PC-3 (cell line): ENCODE measurements at places on chromosomes 5 and 9.

GRCh38 chr9:6781476-6781875 is 23.7 kb downstream of the KDM4C start:
- DNase-seq: no peak
- H3K4me1 ChIP-seq: no peaks in the 10 kb centered on the region
- no peaks in the 10 kb centered on the region for H3K36me3 ChIP-seq
- no peaks in the 10 kb centered on the region for H3K27me3 ChIP-seq
- no peak overlapping the region for H3K4me3 ChIP-seq
- no peak overlapping the region for H3K27ac ChIP-seq

DNA sequence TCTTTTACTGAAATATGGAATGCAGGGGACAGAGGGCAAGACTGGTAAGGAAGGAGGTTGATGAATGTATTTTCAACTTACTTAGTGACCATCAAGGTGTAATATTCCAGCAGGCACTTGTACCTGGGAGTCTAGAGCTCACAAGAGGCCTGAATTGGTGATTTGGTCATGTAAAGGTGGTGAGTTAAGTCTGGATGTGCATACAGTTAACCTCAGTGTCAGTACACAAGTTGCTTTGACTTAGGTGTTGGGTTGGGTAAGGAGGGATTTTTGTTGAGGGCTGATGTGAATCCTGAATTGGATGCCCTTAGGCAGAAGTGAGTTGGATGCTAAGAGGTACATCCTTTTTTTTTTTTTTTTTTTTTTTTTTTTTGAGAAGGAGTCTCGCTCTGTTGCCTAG is 7.4 kb downstream of the SREK1 start:
- no peaks in the 10 kb centered on the region for H3K27me3 ChIP-seq
- no peaks in the 10 kb centered on the region; the same call in 1 of the 2 replicates for H3K36me3 ChIP-seq

DNA sequence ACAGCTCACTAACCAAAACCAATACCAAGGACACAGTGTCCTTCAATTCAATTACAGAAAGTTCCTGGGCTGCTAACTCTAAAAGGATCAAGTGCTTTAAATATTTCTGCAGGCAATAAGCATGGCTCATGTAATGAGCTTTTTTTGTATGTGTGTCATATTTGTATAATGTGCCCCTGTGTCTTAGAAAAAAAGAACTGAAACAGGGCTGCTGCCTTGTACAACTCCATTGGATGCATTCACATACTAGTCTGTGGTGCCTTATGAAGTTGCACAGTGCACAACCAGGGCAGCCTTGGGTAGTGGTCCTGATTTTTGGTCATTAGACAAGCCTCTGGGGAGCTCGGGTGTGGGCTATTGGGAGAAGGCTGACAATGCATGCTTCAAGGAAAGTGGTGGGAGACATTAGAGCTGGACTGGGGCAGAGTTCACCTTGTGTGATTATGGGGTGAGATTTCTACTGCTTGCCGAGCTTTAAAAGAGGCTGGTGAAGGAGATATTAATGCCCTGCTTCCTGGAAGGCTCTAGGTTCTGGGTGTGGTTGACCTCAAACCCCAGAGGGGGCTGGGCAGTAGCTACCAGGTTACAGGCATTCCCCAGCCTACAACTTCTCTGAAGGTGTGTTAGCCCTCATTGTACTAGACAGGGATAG is 3.6 kb upstream of the CPEB4 start:
- no peak overlapping the region for H3K27ac ChIP-seq
- no peak overlapping the region for H3K4me3 ChIP-seq
- H3K4me1 ChIP-seq: peaks cover 31% of the 10 kb centered on the region
- H3K27me3 ChIP-seq: no peaks in the 10 kb centered on the region

DNA sequence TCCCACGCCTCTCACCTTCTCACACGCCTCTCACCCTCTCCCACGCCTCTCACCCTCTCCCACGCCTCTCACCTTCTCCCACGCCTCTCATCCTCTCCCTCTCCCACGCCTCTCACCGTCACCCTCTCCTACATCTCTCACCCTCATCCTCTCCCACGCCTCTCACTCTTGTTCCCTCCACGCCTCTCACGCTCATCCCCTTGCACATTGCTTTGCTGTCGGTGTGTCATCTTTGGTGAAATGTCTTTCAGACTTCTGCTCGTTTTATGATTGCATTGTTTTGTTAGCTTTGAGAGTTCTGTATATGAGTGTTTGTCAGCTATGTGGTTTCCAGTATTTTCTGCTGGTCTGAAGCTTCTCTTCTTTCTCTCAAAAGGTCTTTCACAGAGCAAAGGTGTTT is 102.7 kb downstream of the EHMT1 start:
- no peaks in the 10 kb centered on the region for H3K4me1 ChIP-seq
- no peak overlapping the region for H3K4me3 ChIP-seq
- no peak overlapping the region for H3K27ac ChIP-seq

- H3K27me3 ChIP-seq: no peaks in the 10 kb centered on the region
- H3K4me3 ChIP-seq: no peak overlapping the region
- H3K27ac ChIP-seq: no peak overlapping the region
- no peaks in the 10 kb centered on the region for H3K36me3 ChIP-seq
- H3K4me1 ChIP-seq: no peaks in the 10 kb centered on the region
Observed at GRCh38 chr9:3662671-3663070, 136.9 kb upstream of the RFX3 start.

- no peak overlapping the region for H3K4me3 ChIP-seq
- no peak overlapping the region for H3K27ac ChIP-seq
- H3K27me3 ChIP-seq: no peaks in the 10 kb centered on the region
- H3K36me3 ChIP-seq: no peaks in the 10 kb centered on the region
- peaks cover 43% of the 10 kb centered on the region for H3K4me1 ChIP-seq
Observed at GRCh38 chr5:96146675-96147074, 185.0 kb upstream of the ELL2 start.

GRCh38 chr9:72415163-72415562 is 50.2 kb upstream of the ZFAND5 start:
- no peak overlapping the region for H3K27ac ChIP-seq
- H3K4me3 ChIP-seq: no peak overlapping the region
- no peaks in the 10 kb centered on the region for H3K4me1 ChIP-seq
- no peak for DNase-seq
- no peaks in the 10 kb centered on the region for H3K27me3 ChIP-seq
- H3K36me3 ChIP-seq: no peaks in the 10 kb centered on the region

DNA sequence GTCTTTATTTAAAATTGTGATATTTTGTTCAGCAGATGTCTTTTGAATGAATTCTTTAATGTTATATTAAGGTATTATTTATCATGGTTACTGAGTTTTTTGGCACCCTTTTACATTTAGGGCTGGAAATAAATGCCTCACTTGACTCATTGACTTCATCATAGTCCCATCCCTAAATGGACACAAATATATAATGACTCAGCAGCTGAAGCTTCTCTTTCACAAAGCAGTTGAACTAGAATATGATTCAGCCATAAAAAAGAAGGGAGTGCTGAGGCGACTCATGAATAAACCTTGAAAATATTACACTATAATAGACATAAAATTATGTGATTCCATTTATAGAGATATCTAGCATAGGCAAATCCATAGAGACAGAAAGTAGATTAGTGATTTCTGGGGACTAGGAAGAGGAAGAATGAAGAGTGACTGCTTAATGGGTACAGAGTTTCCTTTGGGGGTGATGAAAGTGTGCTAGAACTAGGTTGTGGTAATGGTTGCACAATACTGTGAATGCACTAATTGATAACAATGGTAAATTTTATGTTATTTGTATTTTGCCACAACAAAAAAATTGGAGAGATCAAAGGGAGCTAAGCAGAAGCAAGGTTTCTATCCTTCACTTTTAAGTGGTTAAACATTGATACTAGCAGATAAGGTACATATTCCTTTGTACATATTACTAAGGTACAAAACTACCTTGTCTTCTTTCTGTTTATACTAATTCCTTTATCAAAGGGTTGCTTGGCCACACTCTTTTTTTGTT is 449.6 kb downstream of the NTRK2 start:
- H3K27me3 ChIP-seq: no peaks in the 10 kb centered on the region
- 0 out of 2 replicates have a peak, but pooled peaks cover 3% of the 10 kb centered on the region for H3K4me1 ChIP-seq
- no peaks in the 10 kb centered on the region for H3K36me3 ChIP-seq
- DNase-seq: peak; percentile 44

DNA sequence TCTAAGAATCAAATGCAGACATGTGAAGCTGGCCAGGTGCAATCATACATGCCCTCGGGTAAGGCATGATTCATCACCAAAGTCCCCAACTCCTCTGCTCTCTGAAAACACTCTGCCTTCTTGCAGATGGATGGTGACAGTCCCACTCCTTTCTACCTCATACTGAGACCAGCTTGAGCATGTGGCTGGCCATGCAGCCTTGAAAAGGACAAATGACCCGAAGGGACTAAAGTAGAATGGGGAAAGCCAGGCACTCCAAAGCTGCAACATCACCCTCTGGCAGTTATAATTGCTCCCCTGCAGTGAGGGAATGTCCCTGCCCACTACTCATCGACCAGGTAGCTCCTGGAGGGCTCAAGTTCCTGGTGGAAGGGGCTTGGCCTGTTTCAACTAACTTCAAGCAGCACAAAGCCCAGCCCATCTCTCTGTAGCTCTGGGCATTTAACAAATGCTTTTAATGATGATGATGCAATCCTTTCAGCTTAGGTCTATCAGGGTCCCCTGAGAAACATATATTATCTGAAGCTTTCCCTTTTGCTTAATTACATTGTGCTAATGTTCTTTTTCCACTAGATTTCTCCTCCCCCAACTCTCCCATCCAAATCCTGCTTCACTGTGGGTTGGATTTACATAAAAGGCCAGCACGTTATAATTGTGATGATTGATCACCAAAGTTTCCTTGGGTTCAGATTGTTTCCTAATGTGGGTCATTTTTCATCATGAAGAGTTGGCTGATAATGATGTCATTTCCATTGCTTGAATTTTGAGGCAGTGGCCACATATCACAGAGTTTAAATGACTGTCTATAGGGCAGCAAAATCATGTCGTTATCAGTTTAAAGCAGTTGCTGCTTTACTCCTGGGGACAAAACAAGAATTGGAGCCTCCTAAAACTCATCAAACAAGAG is 436.5 kb upstream of the SLC30A5 start:
- peak; percentile 22 for DNase-seq
- no peaks in the 10 kb centered on the region for H3K36me3 ChIP-seq
- H3K4me3 ChIP-seq: no peak overlapping the region
- no peak overlapping the region for H3K27ac ChIP-seq

DNA sequence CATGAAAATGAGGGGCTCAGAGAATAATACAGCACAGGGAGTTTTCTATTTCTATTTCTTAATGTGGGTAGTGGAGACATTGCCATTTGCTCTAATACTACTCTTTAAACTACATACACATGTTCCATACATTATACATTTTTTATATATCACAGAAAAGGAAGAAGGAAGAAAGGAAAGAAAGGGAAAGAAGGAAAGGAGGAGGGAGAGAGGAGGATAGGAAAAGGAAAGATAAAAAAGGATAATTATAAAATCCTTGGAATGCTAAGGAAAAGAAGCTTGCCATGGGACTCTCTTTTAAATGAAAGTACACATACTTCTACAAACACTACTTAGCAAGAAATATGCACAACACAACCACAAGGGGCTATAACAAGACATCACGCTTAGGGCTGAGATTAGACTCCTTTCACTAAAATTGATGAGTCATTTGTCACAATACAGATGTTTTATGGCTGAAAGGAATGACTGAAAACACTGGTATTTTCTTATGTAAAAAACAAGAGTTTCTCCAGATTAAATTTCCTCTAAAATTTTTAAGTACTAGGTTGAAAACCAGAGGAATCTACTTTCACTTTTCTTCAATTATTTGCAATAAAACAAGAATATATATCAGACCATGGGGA is 219.8 kb downstream of the ARL15 start:
- peak; percentile 23 for DNase-seq
- 0 out of 2 replicates have a peak, but pooled peaks cover 6% of the 10 kb centered on the region for H3K4me1 ChIP-seq
- no peaks in the 10 kb centered on the region for H3K27me3 ChIP-seq
- H3K27ac ChIP-seq: no peak overlapping the region

GRCh38 chr5:168941901-168942300 is 359.0 kb downstream of the SLIT3 start:
- no peaks in the 10 kb centered on the region for H3K36me3 ChIP-seq
- no peak for DNase-seq
- H3K4me1 ChIP-seq: no peaks in the 10 kb centered on the region
- no peak overlapping the region for H3K4me3 ChIP-seq

- H3K36me3 ChIP-seq: no peaks in the 10 kb centered on the region
- H3K4me3 ChIP-seq: no peak overlapping the region
- peaks cover 22% of the 10 kb centered on the region for H3K4me1 ChIP-seq
- DNase-seq: peak; percentile 94
Observed at GRCh38 chr5:82365744-82366228, 87.6 kb upstream of the RPS23 start.

DNA sequence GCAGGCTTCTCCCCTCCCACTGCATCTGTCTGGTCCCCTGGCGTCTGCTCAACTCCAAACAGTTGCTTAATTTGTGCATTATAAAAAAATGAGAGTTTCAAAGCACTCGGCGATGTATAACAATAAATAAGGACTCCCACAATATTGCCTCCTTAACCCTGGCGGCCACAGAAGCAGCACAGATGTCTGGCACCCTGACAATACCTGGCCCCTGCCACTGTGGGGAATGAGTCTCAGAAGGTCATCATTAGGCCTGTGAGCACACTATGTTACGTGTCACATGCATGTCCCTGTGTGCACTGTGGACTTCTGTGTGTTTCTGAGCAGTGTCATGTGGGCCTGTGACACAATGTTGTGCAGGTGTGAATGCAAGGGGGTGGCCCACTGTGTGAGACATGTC is 236.5 kb downstream of the PBX3 start:
- H3K36me3 ChIP-seq: no peaks in the 10 kb centered on the region
- H3K27me3 ChIP-seq: no peaks in the 10 kb centered on the region
- H3K27ac ChIP-seq: no peak overlapping the region
- no peaks in the 10 kb centered on the region for H3K4me1 ChIP-seq
- DNase-seq: no peak

DNA sequence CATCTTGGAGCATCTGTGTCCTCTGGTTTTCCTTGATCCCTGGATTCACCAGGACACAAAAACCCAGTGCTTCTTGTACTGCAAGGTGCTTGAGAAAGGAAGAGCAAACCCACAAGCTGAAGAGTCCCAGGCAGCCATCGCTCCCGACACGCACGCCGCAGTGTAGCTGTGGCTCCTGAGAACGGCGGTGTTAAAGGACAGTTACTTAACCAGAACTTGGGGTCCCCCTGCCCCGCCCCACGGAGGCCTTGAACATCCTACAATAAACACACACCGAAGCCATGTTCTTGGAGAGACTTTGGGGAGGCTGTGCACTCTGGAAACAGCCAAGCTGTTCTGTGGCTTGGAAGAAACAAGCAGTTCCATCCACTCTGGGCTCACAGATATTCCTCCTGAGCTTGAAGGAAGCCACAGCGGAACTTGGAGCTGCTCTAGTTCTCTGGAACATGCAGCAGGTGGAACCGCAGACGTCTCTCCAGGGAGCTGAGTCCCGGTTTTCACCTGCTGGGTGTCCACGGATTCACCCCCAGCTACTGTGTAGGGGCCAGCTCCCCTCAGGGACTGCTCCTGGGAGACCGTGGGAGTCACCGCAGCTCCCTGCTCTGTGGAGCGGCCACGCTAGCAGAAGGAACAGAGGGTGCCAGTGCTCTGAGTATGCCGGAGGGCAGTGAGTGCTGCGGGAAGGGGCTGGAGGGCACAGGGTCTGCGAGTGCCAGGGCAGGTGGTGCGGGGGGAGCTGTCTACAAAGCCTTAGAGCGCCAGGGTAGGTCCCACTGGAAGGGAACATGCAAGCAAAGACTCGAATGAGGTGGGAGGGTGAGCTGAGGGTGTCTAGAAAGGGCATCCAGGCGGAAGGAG is 107.3 kb downstream of the ADAMTS2 start:
- H3K27me3 ChIP-seq: peaks cover 24% of the 10 kb centered on the region
- no peak overlapping the region for H3K27ac ChIP-seq
- H3K36me3 ChIP-seq: no peaks in the 10 kb centered on the region
- DNase-seq: no peak
